Camera-type eye (tissue), 1 donor: ENCODE measurements at places on chromosomes 13 and 19. TPM values are rescaled to one million over a fixed set of nuclear protein-coding genes. Genes with fewer than 3 reads are reported as not detected.

Gene TMEM150B
- 1.1 TPM for total RNA-seq

Gene SIAH3
- 1.0 TPM for total RNA-seq

Gene IZUMO2
- not detected for total RNA-seq

Gene ZNF221
- 34.8 TPM for total RNA-seq

Gene ZNF585A
- total RNA-seq, result 21.9 TPM

Gene MYDGF
- total RNA-seq, result 31.3 TPM

Gene TUBB4A
- total RNA-seq, result 51.8 TPM

Gene ZSCAN5C
- total RNA-seq, result not detected

Gene RUBCNL
- 7.3 TPM for total RNA-seq

Gene TEX101
- total RNA-seq, result 0.55 TPM

Gene AZU1
- 3.4 TPM for total RNA-seq

Gene ZNF841
- 53.7 TPM for total RNA-seq

Gene STOML3
- total RNA-seq, result not detected

Gene FCER2
- not detected for total RNA-seq

Gene ONECUT3
- 0.55 TPM for total RNA-seq

Gene ZNF540
- 15.2 TPM for total RNA-seq

Gene LRRC4B
- 38.4 TPM for total RNA-seq

Gene CHAMP1
- 26.3 TPM for total RNA-seq

Gene WIZ
- 26.1 TPM for total RNA-seq

Gene TEAD2
- total RNA-seq, result 29.5 TPM

Gene ZNF486
- total RNA-seq, result 13.9 TPM

Gene GZMM
- total RNA-seq, result not detected

Gene FFAR2
- total RNA-seq, result not detected

Gene ZNF491
- total RNA-seq, result 26.3 TPM

Gene TPTE2
- not detected for total RNA-seq

Gene ZNF563
- total RNA-seq, result 10.9 TPM

Gene MISP
- total RNA-seq, result 1.4 TPM

Gene YJU2
- 23.4 TPM for total RNA-seq

Gene LYPD5
- total RNA-seq, result 2.6 TPM

Gene DKKL1
- total RNA-seq, result not detected

Gene LSM14A
- 175 TPM for total RNA-seq

Gene CLDND2
- total RNA-seq, result not detected

Gene ADGRE1
- total RNA-seq, result 2.1 TPM

Gene FUT2
- total RNA-seq, result 0.44 TPM

Gene SIGLEC6
- total RNA-seq, result 0.82 TPM

Gene CYP4F12
- total RNA-seq, result 1.8 TPM

Gene DHDH
- total RNA-seq, result not detected

Gene PTH2
- total RNA-seq, result not detected

Gene ZNF850
- total RNA-seq, result 13.0 TPM

Gene EPS8L1
- 8.7 TPM for total RNA-seq

Gene RAB4B
- total RNA-seq, result 14.8 TPM
